ENCODE measurements at places on chromosomes 1 and 21.
A peak's percentile ranks its signal among the peaks of the same experiment; 100 is the strongest.

- DNase-seq, result no peak
Measured at GRCh38 chr1:201506092-201506491, 831 bp downstream of the CSRP1 start.

GRCh38 chr1:167629681-167630567 is at the start of gene RCSD1:
TSS of gene RCSD1 (plus strand) at chr1:167630232. CDS start at chr1:167630424, 192 bp downstream.
- DNase-seq, result no peak

- no peak for DNase-seq
Measured at GRCh38 chr1:77987919-77988318, 9.0 kb upstream of the FUBP1 start.

GRCh38 chr1:82177192-82177591 is 376.5 kb downstream of the ADGRL2 start:
- DNase-seq, result no peak

GRCh38 chr1:215523906-215524305 is 43.2 kb upstream of the KCTD3 start:
- peak; percentile 63 for DNase-seq

DNA sequence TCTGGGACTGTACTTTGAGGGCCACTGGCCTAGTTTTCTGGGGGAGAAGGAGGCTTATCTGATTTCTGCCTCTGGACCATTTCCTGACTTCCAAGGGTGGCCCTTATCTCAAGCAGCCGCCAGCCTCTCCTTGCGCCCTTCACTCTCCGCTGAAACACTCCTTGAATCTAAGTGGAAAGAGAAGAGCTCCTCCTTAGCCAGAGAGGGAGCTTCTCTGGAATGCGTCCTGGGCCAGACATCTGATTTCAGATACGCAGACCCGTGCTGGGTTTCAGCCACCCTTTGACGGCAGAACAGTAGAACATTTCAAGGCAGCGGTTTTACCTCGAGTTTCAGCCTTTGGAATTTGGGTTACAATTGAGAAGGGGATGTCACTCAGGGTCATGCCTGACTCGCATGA is 308.0 kb downstream of the CAMTA1 start:
- DNase-seq, result no peak

GRCh38 chr1:12636098-12636950 is 7.6 kb upstream of the AADACL4 start:
- no peak for DNase-seq

All from NCI-H1417 (cell line).